ENCODE measurements at places on chromosomes 1 and 21.

GRCh38 chr1:154466206-154466605 lies 35.8 kb upstream of the TDRD10 start:
- H3K36me3 ChIP-seq = no peaks in the 10 kb centered on the region
- H3K27me3 ChIP-seq = no peaks in the 10 kb centered on the region
- H3K4me1 ChIP-seq = peaks cover 16% of the 10 kb centered on the region
- DNase-seq = no peak
- no peak overlapping the region for H3K4me3 ChIP-seq

DNA sequence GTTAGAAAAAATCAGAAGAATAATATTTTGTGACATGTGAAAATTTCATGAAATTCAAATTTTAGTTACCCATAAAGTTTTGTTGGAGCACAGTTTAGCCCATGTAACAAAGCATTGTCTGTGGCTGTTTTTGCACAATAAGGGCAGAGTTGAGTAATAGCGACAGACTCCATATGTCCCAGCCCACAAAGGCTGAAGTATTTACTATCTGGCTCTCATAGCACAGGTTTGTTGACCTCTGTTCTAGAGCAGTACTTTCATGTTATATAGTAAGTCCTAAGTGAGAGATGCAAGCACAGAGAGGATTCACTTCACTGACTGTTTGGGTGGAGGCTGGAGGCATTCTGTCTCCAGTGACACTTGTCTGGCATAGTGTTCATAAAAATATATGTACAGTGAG lies 6.8 kb downstream of the LAMC1 start:
- no peak for DNase-seq
- H3K27me3 ChIP-seq = peaks cover 23% of the 10 kb centered on the region
- H3K36me3 ChIP-seq = no peaks in the 10 kb centered on the region
- H3K27ac ChIP-seq = no peak overlapping the region
- H3K4me1 ChIP-seq = peaks cover 74% of the 10 kb centered on the region

GRCh38 chr1:219476716-219477115 lies 136.2 kb downstream of the ZC3H11B start:
- no peak overlapping the region for H3K4me3 ChIP-seq
- no peaks in the 10 kb centered on the region for H3K27me3 ChIP-seq
- H3K4me1 ChIP-seq = no peaks in the 10 kb centered on the region
- DNase-seq = no peak

DNA sequence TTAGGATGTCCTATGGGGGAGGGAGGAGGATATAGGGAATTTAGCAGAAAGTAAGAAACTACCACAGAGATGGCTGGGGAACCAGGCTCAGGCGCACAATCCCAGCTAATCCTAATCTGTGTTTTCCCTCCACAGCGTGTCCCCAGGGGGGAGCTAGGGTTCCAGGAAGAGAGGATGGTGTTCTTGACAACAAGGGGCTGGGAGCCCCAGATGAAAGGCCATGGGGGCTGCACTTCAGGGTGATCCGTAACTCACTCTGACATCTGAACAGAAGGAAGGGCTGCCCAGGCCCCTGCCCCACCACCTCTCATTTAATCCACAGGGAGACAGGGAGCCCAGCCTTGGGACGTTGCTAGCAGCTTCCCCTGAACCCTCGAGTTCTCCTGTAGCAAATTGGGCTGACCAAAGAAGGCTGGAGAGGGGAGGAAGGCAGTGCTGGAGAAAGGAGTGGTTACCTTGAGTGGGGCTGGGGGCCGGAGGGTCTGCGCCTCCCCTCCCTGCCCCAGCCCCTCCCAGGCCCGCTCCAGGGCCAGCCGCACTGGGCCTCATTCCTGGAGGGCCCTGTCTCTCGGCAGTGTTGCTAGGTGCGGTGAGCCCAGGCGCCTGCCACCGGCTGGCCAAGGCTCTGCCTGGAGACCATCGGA lies 131.7 kb downstream of the TMEM53 start:
- peak overlapping the region; percentile 86 for H3K27ac ChIP-seq
- H3K36me3 ChIP-seq = peaks cover 3% of the 10 kb centered on the region
- peaks cover 85% of the 10 kb centered on the region for H3K4me1 ChIP-seq
- H3K4me3 ChIP-seq = peak overlapping the region; percentile 49

DNA sequence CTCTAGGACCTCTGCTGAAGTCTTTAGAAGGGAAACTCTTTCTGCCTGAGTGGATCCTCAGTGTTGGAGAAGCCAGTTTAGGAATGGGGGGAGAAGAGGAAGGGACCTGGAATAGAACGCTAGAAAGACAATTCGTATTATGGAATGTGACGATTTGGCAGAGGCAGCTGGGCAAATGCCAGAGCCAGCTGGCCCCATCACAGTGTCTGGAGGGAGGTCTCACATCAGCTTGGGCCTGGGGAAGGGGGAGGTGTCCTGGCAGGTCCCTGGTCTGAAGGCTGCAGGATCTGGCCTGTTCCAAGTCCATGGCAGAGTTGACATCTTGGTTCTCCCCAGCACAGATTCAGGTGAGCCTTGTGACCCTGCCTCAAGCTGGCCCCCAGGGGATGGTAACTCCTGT lies 11.3 kb downstream of the TMCC2 start:
- H3K36me3 ChIP-seq = no peaks in the 10 kb centered on the region
- no peak overlapping the region for H3K27ac ChIP-seq
- H3K27me3 ChIP-seq = no peaks in the 10 kb centered on the region
- H3K4me1 ChIP-seq = peaks cover 9% of the 10 kb centered on the region
- DNase-seq = no peak
- H3K4me3 ChIP-seq = no peak overlapping the region

DNA sequence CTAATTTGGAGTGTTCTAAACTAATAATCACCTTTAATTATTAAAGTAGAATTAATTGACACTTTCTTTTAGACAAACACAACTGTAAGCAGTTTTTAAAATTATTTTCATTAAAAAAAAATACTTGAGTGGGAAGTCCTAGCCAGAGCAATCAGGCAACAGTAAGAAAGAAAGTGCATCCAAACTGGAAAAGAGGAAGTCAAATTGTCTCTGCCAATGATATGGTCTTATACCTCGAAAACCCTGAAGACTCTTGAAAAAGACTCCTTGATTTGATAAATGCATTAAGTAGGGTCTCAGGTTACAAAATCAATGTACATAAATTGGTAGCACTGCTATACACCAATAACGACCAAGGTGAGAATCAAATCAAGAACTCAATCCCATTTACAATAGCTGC lies 83.0 kb upstream of the GADD45A start:
- peaks cover 2% of the 10 kb centered on the region for H3K36me3 ChIP-seq
- H3K27me3 ChIP-seq = no peaks in the 10 kb centered on the region
- peaks cover 27% of the 10 kb centered on the region for H3K4me1 ChIP-seq

DNA sequence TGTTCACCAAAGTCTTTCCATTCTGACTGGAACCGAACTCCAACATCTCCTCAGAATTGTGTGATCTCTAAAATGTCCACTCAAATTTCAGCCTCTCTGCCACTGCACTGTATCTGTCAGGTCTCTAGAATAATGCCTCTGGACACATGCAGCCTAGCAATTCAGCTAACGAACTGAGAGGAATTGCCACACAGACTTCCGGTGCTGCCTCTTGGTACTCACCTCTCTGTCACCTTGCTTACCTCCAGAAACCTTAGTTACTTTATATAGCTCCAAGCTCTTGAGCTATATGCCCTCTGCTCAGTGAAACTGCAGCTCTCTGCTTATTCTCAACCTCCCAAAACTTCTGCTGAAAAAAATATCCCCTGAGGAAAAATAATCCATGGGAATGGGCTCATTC lies 2.7 kb upstream of the CHRM3 start:
- H3K27ac ChIP-seq = no peak overlapping the region
- no peak overlapping the region for H3K4me3 ChIP-seq
- H3K27me3 ChIP-seq = peaks cover 35% of the 10 kb centered on the region

DNA sequence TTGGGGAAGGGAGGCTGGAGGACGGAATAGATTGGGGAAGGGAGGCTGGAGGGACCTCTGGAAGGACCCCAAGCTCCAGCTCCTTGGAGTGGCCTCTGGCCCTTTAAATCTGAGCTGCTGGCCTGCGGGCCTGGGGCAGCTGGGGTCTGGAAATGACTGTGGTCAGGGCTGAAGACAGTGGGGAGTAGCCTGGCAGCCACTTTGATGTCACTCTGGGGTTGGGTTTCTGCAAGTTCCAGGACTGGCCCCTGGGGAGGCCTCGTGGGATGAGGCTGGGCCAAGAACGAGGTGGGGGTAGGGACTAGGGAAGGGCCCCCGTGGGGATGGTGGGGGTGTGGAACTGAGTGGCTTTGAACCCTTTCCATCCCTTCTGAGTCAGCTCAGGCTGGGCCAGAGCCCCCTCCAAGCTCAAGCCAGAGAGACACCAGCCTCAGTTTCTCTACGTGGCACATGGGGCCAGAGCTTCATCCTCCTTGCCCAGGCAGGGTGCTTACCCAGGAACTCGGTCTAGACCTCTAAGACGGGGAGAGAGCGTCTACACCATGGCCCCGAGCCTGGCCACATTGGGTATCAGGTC lies 59.7 kb downstream of the ALPL start:
- H3K36me3 ChIP-seq = peaks cover 13% of the 10 kb centered on the region
- no peak for DNase-seq
- H3K27ac ChIP-seq = 0 out of 2 replicates have a peak overlapping the region, but pooled peaks have one; percentile 26
- no peaks in the 10 kb centered on the region for H3K27me3 ChIP-seq

DNA sequence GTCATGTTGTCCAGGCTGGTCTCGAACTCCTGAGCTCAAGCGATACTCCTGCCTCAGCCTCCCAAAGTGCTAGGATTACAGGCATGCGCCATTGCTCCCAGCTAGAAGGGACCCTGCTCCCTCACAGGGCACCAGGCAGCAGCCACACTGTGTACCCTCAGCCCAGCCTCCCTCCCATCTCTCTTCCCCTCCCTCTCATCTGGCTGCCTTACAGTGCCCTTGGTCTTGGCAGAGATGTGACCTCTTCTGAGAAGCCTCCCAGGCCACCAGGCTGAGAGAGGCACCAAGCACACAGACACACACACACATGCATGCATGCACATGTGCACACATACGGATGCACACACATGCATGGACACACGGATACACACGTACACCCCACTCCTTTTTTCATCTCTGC lies 25.0 kb downstream of the EPHA2 start:
- no peak for DNase-seq
- no peaks in the 10 kb centered on the region for H3K4me1 ChIP-seq
- no peak overlapping the region for H3K27ac ChIP-seq
- H3K36me3 ChIP-seq = peaks cover 73% of the 10 kb centered on the region

DNA sequence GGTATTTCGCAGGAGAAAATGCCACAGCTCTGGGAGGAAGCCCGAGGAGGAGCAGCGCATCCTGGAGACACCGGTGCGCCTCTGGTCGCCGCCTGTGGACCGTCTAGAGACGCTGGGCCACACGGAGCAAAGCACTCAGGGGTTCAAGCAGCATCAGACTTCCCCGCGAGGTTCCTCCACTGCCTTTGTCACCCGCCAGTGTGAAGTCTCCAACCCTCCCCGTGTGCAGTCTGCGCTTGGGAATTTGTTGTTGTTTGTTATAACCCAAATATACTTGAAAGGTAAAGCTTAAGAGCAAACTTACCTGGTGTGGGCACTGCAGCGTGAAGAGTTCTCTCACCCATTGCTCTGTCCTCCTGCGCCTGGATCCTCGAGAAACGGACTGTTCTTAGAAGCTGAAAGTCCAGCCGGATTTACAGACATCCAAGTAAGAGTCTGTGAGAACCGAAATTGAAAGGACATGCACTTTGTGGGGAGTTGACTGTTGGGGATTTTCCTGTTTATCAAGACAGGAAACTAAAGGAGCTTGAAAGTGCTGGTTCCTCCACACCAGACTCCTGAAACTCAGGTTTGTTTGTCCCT lies at the start of gene GBP4:
GBP4 (minus strand) TSS at position 452 of the 582 bp plus-strand sequence; CDS start at position 344, 108 bp downstream.
- H3K27me3 ChIP-seq = no peaks in the 10 kb centered on the region
- no peak within 1 kb of the TSS for H3K4me3 ChIP-seq
- no peaks in the 10 kb centered on the region for H3K36me3 ChIP-seq
- peaks cover 16% of the 10 kb centered on the region for H3K4me1 ChIP-seq
- peak; percentile 15 for DNase-seq

DNA sequence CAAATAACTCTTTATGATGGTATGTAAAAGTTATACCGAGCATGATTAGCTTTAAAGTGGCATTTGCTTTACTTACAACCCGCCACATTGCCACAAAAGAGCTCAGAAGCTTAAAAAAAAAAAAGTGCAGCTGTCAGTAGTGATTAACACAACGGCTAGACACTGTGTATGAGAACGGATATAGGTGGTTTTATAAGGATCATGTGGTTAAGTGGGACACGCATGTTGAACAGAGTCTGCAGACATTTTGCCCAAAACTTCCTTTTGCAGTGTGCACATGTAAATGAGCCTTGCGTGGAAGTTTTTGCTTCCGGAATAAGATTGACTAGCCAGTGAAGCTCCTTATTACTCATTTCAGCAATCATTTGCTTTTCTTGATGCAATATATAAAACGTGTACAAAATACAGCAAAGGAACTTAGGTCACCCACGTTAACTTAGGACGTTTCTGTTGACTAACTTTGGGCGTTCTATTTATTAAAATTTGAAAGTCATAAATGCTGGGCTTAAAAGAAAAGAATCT lies 58.7 kb upstream of the RGS1 start:
- H3K36me3 ChIP-seq = no peaks in the 10 kb centered on the region
- H3K4me1 ChIP-seq = peaks cover 11% of the 10 kb centered on the region
- no peaks in the 10 kb centered on the region for H3K27me3 ChIP-seq
- no peak for DNase-seq
- no peak overlapping the region for H3K4me3 ChIP-seq
- H3K27ac ChIP-seq = no peak overlapping the region

- peaks cover 9% of the 10 kb centered on the region for H3K4me1 ChIP-seq
- no peak for DNase-seq
- H3K27me3 ChIP-seq = peaks cover 6% of the 10 kb centered on the region
- peaks cover 37% of the 10 kb centered on the region for H3K36me3 ChIP-seq
- no peak overlapping the region for H3K4me3 ChIP-seq
- H3K27ac ChIP-seq = no peak overlapping the region
These were observed 78.0 kb downstream of the NID1 start for GRCh38 chr1:235986869-235987268.

DNA sequence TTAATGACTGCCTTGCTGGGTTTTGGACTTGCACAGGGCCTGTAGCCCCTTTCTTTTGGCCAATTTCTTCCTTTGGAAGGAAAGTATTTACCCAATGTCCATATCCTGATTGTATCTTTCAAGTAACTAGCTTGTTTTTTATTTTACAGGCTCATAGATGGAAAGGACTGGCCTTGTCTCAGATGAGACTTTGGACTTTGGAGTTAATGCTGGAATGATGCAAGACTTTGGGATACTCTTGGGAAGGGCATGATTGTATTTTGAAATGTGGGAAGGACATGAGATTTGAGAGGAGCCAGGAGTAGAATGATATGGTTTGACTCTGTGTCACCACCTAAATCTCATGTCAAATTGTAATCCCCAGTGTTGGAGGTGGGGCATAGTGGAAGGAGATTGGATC lies 140.1 kb downstream of the C1orf94 start:
- no peak for DNase-seq
- no peak overlapping the region for H3K4me3 ChIP-seq
- no peak overlapping the region for H3K27ac ChIP-seq
- no peaks in the 10 kb centered on the region for H3K4me1 ChIP-seq
- H3K36me3 ChIP-seq = peaks cover 22% of the 10 kb centered on the region

GRCh38 chr1:109788695-109789521 lies 25.2 kb upstream of the EPS8L3 start:
- H3K27ac ChIP-seq = no peak overlapping the region
- peaks cover 4% of the 10 kb centered on the region for H3K27me3 ChIP-seq
- no peaks in the 10 kb centered on the region for H3K36me3 ChIP-seq
- H3K4me3 ChIP-seq = no peak overlapping the region
- H3K4me1 ChIP-seq = peaks cover 34% of the 10 kb centered on the region

All from WTC11 (cell line).